ENCODE measurements at places on chromosomes 7 and 10.

DNA sequence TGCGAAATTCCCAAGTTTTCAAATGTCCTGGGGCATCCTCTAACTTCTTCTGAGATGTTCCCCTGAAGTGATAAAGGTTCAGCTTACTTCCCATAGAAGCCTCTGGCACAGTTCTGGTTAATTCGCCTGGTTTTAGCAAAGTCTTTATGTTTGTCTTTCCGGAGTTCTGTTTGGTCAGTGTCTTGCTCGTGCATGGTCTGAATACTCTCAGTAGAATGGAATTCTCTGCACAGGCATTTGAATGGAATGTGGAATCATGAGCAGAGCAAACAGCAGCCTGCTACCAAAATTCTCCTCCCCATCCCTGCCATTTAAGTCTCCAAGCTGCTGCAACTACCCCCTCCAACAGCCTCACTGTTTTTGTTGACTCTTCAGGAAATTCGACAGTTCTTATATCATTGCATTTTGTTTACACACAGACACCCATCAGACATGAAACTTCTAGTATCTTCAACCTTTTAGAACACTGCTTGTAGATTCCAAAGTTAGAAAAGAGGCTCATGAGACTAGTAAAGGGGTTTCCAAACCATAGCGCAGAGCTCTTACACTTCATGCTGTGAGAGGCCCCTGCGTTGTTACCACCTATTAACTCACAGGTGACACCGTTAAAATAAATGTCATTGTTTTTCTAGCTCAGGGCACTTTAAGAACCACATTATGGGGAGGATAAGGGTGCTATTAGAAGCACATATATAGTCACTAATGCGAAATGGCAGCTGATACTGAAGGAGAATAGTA lies 129.7 kb downstream of the PLCE1 start:
- DNase-seq = peak; percentile 83

DNA sequence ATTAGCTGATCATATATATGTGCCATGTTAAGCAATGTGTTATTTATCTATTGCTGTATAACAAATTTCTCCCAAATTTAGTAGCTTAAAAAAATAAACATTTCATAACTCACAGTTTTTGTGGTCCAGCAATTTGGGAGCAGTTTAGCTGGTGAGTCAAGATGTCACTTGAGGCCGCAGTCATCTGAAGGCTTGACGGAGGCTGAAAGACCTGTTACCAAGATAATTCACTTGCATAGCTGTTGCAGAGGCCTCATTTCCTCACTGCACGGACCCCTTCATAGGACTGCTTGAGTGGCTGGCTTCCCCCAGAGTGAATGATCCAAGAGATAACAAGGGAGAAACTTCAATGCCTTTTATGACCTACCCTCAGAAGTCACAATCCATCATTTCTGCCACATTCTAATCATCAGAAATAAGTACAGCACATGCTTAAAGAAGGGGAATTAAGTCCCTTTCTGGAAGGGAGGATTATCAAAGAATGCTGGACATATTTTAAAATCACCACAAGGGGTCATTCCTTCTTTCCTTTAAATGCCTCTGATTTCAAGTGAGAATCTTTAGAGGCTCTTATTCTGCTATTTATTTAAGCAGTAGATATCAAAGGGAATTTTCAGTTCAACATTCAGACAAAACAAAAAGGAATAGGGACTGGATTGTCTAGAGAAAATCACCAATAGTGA lies 10.5 kb upstream of the SRPK2 start:
- DNase-seq = peak; percentile 31

DNA sequence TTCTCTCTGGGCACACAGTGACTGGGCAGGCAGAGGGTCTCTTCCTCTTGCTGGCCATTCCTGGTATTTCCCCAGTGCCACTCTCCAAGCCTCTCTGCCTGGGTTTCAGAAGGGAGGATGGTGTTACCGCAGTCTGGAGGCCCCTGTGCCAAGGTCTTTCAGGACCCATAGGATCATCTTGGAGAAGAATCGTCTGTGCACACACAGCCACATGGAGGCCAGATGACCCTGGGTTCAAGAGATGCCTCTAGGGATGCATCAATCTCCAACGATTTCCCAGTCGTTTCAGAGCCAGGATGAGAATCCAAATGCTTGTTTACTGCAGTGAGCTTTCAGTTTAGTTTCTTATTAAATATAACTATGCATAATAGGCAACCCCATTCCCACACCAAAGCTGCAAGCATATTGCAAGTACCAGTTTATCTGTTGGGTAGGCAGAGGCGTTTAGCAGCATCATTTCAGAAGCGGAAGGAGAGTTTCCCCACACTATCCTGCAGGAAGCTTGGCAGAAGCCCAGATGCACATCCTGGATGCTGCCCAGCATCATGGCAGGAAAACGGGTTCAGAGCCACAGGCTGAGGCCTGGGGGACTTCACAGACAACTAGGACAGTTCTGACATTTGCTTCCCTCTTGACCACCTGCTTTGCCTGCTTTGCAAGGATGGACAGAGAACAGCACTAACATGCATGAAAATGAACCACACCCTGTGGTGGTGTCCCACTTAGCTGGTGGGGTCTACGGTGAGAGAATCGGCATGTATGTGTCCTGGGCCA lies 134.7 kb upstream of the FAM20C start:
- DNase-seq = peak; percentile 30

- no peak for DNase-seq
These were observed 1.8 kb upstream of the INTS1 start for GRCh38 chr7:1505731-1506550.

- DNase-seq = no peak
These were observed 171.0 kb upstream of the SEMA3E start for GRCh38 chr7:83819911-83820310.

DNA sequence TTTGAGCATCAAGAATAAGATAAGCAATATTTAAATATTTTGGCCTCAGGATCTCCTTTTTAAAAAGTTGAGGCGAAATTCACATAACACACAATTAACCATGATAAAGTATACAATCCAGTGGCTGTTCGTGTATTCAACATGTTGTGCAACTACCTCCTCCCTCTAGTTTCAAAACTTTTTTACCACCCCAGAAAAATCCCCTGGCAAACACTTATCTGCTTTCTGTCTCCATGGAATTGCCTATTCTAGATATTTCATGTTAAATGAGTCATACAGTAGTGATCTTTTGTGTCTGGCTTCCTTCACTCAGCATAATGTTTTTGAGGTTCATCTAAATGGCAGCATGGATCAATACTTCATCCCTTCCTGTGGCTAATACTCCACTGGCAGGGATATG lies 31.8 kb upstream of the IL15RA start:
- no peak for DNase-seq

DNA sequence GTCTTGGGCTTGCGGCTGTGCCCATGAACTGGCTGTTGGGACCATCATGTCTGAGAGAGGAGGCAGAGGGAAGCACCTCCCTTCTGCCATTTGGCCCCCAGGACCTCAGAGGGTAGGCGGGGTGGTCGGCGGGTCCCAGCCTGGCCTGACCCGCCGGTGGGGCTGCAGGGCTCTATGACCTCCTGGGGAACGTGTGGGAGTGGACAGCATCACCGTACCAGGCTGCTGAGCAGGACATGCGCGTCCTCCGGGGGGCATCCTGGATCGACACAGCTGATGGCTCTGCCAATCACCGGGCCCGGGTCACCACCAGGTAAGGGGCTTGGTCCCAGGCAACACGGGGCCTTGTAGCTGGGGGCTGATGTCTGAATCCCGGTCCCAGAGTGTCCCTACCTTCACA lies 14.1 kb downstream of the SUMF2 start:
- DNase-seq = no peak

DNA sequence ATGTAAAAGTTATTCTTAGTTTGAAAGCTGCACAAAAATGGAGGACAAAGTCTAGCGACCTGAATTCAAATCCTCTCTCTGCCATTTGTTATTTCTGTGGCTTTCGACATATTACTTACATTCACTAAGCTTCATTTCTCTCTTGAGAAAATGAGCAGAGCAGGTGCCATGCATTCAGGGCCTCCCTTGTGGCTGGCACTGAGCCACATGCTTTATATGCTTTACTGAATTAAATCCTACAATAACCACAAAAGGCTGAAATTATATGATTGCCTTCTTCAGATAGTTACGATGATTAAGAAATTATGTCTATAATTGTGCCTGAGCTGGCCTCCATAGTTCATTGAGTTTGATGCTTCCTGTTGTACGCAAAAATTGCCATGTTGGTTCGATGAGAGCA lies 98.7 kb downstream of the NPSR1 start:
- no peak for DNase-seq

DNA sequence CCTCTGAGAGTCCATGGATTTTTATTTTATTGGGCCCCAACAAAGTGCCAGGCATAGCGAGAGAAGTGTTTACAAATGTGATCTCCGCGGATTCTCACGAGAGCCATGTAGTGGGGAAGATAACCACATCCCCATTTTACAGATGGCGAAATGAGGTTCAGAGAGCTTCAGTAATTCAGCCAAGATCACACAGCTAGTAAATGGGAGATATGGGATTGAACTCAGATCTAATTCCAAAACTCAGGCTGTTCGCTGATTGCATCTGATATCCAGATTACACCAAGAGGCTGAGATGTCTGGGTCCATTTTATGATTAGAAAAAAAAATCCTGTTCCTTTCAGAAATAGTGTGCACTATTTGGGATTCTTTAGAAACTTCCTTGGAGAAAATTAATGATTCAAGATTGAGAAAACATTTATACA lies 1.3 kb downstream of the FAS start:
- no peak for DNase-seq

GRCh38 chr10:70441161-70441894 lies at the start of gene NODAL:
Gene NODAL (minus strand): TSS chr10:70441681. CDS start chr10:70441667, 14 bp downstream.
- no peak for DNase-seq

DNA sequence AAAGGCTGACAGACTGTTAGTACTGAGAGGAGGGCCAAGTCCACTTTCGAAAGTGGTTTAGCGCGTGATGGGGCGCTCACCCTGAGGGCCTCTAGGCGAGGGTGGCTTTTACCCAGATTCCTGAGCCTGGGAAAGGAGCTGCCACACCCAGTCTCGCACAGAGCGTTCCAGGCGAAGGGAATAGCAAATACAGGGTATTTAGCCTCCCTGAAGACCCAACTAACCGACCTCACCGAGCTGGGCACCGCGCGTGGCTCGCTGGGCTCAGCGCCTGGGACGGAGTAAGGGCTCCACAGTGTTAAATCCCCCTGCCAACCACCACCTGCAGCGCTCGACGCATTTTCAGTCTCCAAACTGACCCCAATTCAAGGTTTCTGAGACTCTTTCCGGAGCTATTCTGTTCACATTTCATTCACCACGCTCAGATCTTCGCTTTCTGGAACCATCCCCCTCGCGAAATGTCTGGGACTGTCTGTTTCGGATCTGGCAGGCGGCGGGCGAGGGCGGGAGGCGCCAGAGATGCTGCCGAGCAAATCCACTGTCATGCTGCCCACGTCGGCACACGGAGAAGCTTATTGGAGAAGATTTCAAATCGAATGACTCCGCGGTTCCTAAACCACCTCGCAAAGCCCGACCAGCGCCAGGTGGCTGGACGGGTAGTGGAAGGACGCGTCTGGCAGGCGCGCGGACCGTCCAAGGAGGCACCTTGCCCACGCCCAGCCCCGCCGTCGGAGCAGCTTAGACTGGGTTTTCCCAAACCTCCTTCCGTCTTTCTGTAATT lies 1.4 kb upstream of the OSBPL3 start:
- peak; percentile 71 for DNase-seq

DNA sequence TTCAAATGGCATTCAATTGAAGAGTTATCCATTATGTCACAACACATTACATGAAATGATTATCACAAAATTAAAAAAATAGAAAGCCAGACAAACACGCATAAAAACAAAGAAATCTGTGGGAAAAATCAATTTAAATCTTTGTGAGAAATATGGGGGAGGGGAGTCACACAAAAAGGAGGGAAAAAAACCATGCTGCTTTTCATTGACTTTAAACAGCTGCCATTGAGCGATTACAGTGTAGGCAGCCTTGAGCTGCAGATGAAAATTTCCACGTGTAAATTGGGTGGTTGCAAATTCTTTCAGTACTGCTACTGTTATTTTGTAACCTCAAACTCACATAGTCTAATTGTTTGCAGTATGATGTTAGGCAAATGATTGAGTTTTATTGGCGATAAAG lies 889.9 kb upstream of the PHF14 start:
- no peak for DNase-seq

DNA sequence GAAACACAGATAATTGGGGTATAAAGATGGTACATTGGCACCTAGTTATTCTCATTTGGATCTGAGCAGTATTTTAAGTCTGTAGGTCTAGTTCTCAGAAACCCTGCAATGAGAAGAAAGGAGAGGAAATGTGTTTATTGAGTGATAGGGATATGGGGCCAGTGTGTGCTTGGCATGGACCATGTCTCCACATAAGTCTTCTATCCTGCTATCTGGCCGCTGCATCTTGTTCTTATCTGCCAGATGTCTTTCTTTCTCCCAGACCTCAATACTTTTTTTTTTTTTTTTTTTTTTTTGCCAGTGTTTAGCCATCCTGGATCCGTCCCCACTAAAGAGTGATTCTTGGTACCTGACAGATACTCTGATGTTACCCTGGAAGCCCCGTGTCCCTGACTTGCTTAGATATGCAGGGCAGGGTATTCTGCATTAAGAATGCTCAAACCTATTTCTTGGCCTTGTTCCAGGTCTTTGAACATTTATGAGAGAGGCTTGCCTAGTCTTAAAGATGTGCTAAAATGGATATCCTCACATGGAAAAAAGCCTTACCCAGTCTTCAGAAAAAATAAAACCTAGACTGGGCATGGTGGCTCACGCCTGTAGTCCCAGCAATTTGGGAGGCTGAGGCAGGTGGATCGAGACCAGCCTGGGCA lies 10.0 kb downstream of the MTURN start:
- DNase-seq = no peak

DNA sequence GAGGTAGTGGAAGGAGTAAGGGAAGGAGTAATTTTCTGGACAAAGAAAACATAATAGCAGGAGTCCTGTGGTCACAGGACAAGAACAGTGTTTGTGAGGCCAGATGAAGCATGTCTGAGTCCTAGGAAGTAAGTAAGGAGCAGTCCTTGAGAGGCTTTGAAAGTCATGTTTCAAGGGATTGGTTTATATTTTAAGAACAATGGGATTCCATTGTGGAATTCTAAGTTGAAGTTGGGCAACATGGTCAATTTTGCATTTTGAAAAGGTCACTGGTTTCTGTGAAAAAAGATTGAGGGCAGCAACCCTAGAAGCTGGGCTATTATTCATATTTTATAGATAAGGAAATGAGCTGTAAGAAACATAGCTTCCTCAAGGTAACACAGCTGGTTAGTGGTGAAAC lies 10.8 kb upstream of the SLC25A28 start:
- no peak for DNase-seq

GRCh38 chr7:46513447-46513848 lies 592.4 kb upstream of the IGFBP3 start:
- no peak for DNase-seq

GRCh38 chr7:151707757-151708156 lies 169.2 kb downstream of the PRKAG2 start:
- no peak for DNase-seq

DNA sequence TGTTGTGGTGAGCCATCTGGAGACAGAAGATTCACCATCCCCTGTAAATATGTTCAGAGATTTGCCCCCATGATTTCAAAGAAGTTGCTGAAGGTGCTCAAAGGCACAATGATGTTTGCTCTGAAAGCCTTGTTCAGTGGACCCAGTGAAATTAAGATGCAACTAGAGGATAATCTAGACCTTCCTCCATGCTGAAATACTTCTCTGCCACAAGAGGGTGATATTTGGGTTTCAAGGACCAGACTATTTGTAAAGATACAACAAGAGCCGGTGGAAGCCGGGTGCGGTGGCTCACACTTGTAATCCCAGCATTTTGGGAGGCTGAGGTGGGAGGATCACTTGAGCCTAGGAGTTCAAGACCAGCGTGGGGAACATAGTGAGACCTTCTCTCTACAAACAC lies 13.5 kb upstream of the MSRB2 start:
- no peak for DNase-seq

GRCh38 chr10:91798649-91799611 lies 704 bp downstream of the TNKS2 start:
- peak; percentile 80 for DNase-seq

GRCh38 chr10:7364474-7364873 lies 46.4 kb downstream of the SFMBT2 start:
- DNase-seq = no peak

Measured in muscle of back (tissue), 13 donors.